NCI-H69 (cell line): ENCODE measurements at places on chromosomes 12 and 14.
A peak's percentile ranks its signal among the peaks of the same experiment; 100 is the strongest.

GRCh38 chr12:46557539-46558373 lies 185.2 kb upstream of the SLC38A2 start:
- DNase-seq, result peak; percentile 8

DNA sequence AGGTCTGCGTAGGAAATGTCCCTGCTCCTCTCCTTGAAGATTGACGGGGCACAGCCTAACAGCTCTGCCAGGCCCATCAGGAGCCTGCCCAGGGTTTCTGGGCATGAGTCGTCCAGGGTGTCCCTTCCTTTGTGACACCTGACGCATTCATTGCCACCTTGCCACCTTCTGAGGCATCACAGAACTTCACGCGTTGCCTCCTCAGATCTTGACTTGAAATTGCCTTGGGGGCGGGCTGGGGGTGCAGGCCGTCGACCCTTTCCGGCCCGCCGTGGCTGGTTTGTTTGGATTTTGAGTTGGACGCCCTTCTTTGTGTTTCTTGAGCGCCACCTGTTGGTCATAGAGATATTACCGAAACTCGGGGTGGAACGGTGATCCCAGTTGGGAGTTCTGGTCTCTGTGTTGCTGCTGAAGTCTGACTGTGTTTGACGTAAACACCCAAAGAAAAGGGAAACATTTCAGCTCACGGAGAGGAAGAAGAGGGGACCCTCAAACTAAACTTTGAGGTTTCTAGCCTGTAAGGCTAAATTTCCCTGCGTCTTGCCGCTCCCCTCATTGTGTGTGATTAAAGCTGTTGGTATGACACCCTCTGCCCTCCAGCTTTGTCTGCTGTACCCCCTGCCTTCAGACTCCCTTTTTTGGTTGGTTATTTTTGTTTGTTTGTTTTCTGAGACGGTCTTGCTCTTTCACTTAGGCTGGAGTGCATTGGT lies 44.6 kb downstream of the MLXIP start:
- peak; percentile 80 for DNase-seq

DNA sequence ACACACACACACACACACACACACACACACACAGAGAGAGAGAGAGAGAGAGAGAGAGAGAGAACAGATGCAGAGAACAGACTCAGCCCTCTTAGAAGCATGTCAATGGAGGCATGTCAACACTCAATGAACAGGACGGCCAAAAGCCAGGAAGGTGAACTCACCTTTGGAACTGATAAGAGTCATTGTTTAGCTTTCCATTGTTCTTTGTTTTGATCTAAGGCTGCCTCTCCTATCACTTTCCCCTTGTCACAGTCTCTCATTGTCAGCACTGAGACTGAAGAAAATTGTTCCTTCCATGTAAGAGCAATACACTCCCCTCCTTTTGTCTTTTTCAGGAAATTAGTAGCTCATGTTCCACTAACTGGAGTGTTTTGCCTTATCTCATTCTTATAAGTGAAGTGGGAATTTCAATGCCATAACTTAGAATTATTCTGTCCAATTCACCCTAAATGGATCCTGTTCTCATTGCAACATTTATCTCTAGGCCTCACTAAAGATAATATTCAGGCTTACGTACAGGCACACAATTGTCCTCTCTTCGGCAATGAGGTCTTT lies 218.0 kb downstream of the DUSP6 start:
- no peak for DNase-seq

- DNase-seq, result no peak
These were observed 73.1 kb downstream of the NTN4 start for GRCh38 chr12:95717316-95717928.

DNA sequence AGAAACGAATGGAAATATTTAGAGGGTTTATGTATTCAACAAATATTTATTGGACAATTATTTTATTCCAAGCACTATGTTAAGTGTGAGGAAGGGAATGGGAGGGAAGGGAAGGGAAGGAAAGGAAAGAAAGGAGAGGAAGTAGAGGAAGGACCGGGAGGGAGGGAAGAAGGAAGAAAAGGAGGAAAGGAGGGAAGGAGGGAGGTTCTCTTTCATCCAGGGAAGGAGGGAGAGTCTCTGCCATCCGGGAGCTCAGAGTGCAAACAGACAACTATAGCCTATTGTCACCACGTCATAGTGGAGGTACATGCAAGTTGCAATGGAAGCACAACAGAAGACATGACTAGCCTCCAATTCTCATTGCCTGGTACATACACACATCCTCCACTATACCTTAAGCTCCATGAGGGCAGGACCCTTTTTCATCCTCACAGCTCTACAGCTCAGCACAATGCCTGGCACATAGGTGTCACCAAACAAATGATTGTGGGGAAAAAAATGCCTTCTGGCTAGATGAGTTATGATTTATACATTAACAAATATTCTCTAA lies 48.1 kb downstream of the DAD1 start:
- DNase-seq, result no peak

GRCh38 chr12:4273652-4274395 lies at the start of gene CCND2:
Gene CCND2 (plus strand): TSS chr12:4273762. CDS start chr12:4274041, 279 bp downstream.
- DNase-seq, result peak; percentile 64

DNA sequence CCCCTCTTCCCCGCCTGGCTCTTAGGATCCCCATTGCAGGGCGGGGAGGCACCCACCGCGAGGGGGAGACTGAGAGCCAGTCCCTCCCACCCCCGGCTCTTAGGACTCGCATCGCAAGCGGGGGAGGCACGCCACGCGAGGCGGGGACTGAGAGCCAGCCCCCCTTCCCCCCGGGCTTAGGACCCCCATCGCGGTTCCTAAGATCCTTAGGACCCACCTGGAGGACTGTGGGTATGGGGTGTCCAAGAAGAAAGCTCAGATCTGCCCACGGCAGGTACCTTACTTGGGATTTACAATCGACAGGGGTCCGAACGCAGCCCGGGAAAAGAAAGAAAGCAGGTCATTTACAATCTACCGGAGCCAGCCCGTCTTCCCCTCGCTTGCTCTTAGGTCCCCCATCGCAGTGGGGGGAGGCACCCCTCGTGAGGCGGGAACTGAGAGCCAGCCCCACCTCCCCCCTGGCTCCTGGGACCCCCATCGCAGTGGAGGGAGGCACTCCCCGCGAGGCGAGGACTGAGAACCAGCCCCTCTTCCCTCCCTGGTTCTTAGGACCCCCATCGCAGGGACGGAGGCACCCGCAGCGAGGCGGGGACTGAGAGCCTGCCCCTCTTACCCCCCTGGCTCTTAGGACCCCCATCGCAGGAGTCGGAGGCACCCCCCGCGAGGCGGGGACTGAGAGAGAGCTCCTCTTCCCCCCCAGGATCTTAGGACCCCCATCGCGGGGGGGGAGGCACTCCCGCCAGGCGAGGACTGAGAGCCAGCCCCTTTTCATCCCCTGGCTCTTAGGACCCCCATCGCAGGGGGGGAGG lies 43.7 kb downstream of the DDX11 start:
- DNase-seq, result peak; percentile 100

- peak; percentile 12 for DNase-seq
These were observed 40.6 kb upstream of the RBM19 start for GRCh38 chr12:114006482-114007425.

GRCh38 chr12:39122562-39123204 lies 217.3 kb upstream of the CPNE8 start:
- no peak for DNase-seq

DNA sequence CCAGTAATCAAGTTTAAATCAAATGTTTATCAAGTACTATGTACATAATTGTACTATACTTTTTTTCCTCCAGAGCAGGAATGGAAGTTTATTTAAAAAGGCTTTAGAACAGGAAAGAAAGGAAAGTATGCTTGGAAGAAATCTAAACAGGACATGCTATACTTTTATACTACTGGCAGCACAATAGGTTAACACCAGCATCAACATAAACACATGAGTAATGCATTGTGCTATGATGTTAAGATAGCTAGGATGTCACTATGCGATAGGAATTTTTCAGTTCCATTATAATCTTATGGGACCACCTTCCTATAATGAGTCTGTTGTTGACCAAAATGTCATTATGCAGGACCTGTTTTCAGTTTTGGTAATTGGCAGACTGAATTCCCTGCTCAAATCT lies 41.5 kb upstream of the ANKS1B start:
- DNase-seq, result no peak

DNA sequence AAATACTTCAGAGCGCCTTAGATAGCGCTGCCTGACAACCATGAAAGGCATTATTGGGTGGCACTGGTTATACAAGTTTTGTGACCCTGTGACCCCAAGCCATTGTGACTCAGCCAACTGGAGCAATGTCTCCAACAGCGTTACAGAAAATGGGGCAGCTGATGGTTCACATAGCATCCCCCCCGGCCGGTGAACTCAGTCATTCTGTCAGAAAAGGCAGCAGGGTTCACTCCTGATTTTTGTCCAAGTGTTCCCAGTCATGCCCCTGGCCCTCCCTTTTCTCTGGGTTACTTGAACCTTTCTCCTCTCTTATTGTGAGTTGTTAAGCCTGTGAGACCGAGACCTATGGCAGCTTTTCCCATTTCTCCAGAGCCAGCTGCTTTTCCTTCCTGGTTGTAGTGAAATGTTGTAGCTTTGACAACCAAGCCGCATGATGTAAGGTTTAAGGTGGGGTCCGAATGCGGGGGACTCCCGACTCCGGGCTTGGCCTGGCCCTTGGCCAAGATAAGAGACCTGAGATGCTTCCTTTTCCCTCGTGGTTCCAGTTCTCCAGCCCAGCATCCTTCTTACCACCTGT lies 22.0 kb downstream of the CD9 start:
- no peak for DNase-seq

DNA sequence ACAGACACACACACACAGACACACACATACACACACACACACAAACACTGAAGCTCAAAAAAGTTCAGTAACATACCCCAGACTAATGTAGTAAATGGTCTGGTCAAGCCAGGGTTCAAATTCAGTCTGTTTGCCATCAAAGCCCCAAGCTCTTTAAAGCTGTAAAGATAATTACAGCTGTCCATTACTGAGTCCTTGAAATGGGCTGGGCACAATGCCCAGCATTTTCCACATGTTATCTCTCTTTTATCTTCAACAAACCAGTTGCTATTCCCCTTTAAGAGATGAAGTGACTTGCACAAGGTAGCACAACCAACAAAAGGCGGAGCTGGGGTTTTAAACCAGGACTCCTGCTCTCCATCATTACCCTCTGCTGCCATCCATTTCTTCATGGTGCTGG lies 7.6 kb upstream of the UNC119B start:
- DNase-seq, result peak; percentile 72

GRCh38 chr12:102197789-102198188 lies at the start of gene PMCH:
Gene PMCH (minus strand): TSS chr12:102197833. CDS start chr12:102197770, 63 bp downstream.
- no peak for DNase-seq

DNA sequence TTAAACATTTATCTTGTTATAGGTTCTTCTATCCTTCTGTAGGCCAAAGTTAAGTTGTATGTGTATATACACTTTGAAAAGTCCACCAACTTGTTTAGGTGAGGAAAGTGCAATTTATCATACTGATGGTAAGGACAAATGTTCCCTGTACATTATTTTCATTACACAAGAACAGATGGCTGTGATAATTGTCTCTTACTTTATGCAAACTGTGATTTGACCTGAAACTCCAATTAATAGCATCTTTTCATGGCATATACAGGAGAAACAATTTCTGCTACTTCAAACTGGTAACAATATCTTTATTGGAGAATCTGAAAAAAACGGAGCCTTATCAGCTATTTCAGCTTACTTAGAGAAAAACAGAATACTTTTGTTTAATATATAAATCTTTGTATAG lies 5.6 kb downstream of the TRIM9 start:
- DNase-seq, result peak; percentile 66

GRCh38 chr12:6218347-6218925 lies 18.2 kb downstream of the CD9 start:
- DNase-seq, result no peak

- DNase-seq, result no peak
These were observed 9.8 kb upstream of the PCNX1 start for GRCh38 chr14:70897464-70897863.

- no peak for DNase-seq
These were observed 66.4 kb upstream of the BDKRB2 start for GRCh38 chr14:96138241-96138640.

DNA sequence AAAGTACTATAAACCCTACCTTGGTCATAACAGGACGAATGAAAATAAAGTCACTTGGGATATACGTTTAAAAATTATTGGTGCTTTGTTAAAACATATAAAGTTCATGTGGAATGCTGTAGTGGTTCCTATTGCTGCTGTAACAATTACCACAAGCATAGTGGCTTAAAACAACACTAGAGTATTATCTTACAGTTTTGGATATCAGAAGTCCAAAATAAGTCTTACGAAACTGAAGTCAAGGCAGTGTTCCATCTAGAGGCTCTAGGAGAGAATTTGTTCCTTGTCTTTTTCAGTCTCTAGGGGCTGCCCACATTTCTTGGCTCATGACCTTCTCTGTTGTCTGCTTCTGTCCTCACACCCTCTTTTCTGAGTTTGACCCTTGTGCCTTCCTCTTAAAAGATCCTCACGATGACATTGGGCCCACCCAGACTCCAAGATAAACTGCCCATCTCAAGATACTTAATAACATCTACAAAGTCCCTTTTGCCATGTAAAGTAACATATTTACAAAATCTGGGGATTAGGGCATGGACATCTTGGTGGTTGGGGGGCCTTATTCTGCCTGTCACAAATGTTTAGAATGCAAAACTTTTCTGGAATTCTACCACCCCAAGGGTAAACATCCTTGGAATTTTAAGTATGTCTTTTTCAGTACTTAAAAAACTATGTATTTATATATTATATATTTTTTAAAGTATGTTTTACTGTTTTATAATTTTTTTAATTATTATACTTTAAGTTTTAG lies 178.1 kb downstream of the ETNK1 start:
- DNase-seq, result no peak

DNA sequence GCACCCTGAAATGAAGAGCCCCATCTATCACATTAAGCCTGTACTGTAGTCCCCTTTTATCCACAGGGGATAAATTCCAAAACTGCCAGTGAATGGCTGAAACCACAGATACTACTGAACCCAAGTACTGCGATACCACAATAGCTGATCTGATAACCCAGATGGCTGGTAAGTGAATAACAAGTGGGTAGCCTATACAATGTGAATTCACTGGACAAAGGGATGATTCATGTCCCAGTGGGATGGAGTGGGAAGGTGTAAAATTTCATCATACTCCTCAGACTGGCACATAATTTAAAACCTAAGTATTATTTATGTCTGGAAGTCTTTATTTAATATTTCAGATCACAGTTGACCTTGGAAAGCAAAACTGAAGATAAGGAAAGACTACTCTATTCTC lies 201.3 kb downstream of the GPHN start:
- DNase-seq, result no peak

DNA sequence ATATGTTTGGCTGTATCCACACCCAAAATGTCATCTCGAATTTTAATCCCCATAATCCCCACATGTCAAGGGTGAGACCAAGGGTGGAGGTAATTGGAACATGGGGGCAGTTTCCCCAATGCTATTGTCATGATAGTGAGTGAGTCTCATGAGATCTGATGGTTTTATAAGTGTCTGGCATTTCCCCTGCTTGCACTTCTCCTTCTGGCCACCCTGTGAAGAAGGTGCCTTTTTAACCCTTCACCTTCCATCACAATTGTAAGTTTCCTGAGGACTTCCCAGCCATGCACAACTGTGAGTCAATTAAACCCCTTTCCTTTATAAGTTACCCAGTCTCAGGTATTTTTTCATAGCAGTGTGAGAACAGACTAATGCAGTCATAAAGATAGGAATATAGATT lies 216.7 kb upstream of the SSTR1 start:
- no peak for DNase-seq
